ENCODE measurements at places on chromosomes 5 and 9.
A peak's percentile ranks its signal among the peaks of the same experiment; 100 is the strongest.

DNA sequence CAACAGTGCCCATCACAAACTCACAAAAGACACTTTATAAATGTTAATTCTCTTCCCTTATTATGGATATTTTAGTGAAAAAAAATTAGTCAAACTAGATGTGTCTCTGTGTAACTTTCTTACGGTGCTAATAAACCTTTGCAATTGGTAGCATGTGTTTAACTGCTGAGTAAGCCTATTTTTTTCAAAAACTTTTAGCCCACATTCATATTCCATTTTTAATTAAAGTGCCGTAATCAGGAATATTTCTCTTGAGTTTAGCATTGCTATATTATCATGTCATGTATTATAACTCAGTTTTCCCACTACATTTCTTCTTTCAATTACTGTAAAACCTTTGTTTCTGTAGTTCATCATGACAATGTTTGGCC is 51.4 kb downstream of the FYB1 start:
- DNase-seq: no peak

GRCh38 chr5:168770036-168770498 is 190.9 kb upstream of the PANK3 start:
- no peak for DNase-seq

DNA sequence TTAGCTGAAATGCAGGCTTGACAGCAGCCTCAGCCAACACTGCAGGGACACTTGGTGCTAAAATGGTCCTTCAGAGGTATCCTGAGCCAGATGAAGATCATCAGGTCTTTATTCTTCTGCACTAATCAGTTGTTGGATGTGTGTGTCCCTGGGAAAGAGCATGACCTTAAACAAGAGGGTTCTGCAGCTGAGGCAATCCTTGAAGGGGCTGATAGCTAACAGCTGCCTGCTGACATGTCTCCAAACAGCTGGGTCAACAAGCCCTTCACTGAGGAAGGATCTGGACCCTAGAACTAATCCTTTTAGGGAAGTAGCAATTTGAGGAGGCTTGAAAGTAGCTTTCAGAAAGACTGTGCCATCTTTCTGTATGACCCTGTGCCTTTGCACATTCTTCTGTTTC is 376.3 kb upstream of the ACTBL2 start:
- no peak for DNase-seq

DNA sequence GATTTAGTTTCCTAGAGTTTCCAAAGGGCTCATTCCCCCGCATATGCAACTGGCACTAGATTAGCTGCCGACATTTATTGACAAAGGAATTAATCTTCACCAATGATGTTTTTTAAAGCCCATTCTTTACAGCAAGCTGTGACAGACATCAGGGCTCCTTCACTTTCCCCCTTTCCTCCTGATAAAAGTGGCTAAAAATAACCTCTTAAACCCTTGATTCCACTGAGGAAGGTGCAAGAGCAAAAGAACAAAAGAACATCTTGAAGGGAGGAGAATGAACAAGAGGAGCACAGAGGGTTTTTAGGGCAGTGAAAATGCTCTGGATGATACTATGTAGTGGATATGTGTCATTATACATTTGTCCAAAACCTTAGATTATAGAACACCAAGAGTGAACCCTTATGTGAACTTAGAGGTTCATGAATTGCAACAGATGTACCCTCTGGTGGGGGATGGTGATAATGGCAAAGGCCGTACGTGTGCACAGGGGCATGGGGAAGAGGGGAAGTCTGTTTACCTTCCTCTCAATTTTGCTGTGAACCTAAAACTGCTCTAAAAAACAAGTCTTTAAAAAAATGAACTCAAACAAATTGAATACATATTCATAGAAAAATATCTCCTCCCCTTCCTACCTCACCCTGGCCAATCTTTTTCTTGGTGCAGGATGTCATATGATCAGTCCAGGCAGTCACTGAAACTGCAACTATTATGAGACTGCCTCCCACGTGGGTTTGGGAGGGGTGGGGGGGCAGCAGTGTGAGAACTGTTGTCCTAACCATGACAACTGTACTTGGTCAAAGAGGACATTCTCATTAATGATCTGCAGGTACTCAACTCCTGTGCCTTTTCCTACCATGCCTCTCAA is 83.0 kb downstream of the MARCHF3 start:
- no peak for DNase-seq

GRCh38 chr5:569868-570361 is 42.2 kb upstream of the CEP72 start:
- DNase-seq: no peak

GRCh38 chr9:4146293-4146692 is 153.6 kb downstream of the GLIS3 start:
- no peak for DNase-seq

GRCh38 chr9:95027914-95028852 is 289.3 kb downstream of the FANCC start:
- no peak for DNase-seq

GRCh38 chr9:89522261-89522958 is 24.5 kb upstream of the SEMA4D start:
- peak; percentile 83 for DNase-seq

DNA sequence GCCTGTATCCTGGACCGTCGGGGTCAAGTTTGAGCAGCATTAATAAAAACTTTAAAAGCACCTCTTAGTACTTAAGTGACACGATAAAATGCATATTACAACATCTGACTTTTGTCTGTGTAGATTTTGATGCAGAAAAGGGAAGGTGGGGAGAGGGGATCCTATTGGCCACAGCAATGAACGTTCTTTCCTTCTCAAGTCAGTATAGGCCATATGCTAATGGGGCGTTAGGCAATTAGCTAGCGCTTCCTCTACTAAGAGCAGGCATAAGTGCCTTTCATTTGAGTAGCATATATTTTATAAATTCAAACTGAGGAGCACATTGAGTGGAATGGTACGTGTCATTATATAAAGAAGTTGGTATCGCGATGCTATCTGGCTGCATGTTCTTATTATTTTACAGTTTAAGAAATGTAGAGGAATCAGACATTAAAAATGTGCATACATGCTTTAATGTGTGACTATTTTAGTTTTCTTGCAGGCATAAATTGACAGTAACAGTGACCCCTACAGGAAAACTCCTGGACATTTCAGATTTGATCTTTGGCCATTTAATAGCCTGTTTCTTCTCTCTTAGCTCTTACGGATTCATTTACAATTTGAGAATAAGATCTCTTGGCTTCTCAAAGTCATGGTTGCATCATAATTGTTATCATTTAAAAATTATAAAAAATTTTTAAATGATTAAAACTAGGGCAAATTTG is 1.1 kb upstream of the GNA14 start:
- no peak for DNase-seq

- DNase-seq: no peak
Measured at GRCh38 chr5:6659941-6660684, 26.9 kb downstream of the SRD5A1 start.

DNA sequence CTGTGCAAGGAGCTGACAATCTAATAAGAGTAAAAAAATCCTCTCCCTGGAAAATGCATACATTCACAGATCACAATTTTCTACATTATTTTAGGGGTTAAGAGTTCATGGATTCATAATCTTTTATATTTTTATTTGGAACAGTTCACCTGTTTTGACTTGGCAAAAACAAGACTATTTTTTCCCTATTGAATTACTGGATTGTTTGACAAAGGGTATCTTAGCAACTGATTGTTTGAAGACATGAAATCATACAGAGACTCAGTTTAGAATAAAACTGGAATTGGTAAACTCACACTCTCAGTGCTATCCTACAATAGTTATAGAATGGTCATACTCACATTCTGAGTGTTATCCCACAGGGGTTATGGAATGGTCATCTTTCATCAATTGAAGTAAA is 358.2 kb upstream of the PTGER4 start:
- no peak for DNase-seq

DNA sequence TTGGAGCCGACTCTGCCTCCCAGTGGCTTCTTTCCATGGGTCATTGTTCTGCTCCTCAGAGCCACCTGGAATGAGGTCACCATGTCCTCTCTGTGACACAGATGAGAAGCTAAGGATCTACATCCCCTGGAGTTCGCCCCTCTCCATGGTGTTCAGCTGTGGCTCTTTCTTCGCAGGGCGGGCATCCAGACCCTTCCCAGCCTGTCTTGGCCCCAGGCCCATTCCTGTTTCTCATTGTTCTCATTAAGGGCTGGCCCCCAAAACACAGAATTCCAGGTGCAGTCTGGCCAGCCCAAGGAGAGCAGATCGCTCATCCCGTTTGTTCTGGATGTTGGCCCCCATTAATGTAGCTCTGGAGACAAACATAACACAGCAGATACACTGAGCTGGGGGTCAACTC is 66.4 kb upstream of the COL15A1 start:
- DNase-seq: no peak

DNA sequence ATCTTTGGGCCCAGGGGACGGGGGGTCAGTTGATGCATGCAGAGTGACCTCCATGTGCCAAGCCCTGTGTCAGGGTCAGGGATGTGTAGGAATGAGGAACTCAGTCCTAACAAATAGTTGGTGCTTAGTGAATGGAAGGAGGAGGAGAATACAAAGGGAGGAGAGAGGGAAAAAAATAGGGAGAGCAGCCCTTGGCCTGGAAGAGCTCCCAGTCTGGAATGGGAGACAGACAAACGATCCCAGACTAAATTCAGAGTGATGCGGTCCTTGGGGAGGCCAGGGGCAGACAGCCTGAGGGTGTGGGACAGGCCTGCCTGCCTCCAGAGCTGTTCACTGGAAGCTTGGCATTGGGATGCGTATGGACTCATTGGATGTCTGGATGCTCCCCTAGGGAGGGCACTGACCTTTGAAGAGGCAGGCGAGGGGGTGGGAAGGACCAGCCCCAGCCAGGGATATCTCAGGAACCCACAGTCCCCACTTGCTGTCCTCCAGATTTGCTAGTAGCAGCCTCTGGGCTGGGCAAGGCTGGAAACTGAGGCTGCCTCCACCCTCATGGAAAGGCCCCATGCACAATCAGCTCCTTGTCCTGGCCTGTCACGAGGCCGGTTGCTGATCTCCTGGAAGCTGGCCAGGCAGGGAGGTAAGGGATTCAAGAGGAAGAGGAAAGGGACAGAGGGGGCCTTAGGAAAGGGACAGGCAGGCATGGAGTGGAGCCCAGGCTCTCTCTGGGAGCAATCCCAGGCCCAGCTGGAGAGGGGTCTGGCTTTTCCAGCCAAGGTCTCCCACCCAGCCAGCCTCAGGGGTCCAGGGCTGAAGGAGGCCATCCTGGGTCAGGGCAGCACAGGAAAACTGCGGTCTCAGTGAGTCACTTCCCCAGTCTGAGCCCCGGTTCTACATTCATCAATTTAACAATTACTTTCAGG is 69.0 kb upstream of the GGTA1 start:
- DNase-seq: no peak

GRCh38 chr5:97412959-97413358 is 229.9 kb upstream of the RIOK2 start:
- DNase-seq: no peak

DNA sequence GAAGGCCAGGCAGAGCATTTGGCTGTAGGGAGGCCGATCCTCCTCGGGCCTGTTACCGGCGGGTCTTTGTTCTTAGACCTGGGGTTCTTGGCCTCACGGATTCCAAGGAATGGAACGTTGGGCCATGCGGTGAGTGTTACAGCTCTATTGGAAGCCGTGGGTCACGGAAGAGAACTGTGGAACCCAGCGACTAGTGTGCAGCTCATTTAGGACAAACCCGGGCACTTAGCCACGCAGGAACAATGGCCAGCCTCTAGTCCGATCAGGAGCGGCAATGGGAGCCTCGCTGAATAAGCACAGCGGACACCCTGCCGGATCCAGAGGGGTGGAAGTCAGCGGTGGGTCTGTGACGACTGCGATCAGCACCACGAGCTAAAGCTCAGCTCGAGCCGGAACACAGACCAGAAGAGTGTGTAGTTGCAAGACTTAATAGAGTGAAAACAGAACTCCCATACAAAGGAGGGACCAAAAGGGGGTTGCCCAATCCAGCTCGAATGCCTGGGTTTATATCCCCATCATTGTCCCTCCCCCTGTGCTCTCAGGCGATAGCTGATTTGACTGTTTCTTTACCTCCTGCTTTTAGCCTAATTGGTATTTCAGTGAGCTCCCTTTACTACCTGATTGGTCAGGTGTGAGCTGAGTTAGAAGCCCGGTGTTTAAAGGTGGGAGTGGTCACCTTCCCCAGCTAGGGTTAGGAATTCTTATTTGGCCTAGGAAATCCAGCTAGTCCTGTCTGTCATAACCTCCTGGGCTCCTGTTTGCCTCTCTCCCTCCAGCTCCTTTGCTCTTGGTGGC is 53.7 kb upstream of the RPL26L1 start:
- no peak for DNase-seq

DNA sequence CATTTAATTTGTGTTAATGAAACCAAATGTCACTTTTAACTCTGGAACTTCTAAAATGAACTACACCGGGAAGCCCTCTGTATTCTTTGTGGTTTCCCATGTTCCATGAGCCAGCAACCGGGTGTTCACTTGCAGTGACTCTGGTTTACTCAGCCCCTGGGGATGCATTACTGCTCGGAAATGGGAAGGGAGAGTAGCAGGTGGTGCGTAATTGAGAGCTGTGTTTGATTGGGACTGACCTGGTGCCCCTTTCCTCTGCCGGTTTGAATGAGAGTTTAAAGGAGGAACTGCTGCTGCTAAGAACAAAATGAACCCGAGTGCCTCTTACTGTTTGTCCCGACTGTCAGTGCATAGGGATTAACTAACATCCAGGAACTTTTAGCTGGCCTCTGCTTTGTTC is 100.1 kb upstream of the DHFR start:
- DNase-seq: no peak

DNA sequence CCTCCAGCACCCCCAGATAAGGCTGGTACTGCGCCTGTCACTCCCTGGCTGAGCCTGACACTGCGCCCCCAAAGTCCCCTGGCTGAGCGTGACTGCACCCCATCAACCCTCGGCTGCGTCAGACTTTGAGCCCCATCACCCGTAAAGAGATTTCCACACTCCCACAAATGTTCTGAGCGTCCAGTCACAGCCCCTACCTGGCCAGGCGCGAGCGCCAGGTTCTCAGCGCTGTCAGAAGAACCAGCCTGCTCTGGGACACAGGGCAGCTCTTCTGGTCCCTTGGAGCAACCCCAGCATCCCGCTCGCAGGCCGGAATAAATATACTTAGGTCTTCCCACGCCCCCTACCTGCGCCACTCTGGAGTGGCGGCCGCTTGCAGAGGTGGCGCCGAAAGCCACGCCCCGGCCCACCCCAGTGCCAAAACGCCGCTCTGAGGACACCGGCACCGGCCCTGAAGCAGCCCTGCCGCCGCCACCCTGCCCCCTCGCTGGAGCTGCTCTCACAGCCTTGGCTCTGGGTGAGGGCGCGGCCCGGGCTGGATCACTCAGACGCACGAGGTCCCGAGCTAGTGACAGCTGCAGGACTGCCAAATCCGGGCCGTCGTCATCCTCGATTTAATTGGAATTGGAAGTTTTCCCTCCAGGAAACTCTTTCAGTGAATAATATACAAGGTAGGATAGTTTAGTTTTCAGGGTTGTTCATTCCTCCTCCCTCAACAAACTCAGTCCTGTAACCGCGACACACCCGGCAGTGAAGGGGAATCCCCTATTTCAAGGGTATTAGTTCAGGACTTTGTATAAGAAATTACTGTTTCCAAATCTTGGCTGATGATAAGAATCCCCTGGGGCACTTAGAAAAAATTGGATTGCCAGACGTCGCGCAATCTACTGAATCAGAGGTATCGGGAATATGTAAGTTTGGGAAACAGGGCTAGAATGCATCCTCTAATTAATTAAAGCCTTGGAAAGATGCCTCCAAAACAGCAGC is 1.2 kb upstream of the CEMIP2 start:
- DNase-seq: peak; percentile 82
